ENCODE measurements at places on chromosomes 5 and 9.
A peak's percentile ranks its signal among the peaks of the same experiment; 100 is the strongest.

- DNase-seq, result no peak
Observed at GRCh38 chr5:97087138-97087537, 55.3 kb downstream of the LIX1 start.

- DNase-seq, result no peak
Observed at GRCh38 chr5:150105928-150106615, 19.7 kb upstream of the CSF1R start.

DNA sequence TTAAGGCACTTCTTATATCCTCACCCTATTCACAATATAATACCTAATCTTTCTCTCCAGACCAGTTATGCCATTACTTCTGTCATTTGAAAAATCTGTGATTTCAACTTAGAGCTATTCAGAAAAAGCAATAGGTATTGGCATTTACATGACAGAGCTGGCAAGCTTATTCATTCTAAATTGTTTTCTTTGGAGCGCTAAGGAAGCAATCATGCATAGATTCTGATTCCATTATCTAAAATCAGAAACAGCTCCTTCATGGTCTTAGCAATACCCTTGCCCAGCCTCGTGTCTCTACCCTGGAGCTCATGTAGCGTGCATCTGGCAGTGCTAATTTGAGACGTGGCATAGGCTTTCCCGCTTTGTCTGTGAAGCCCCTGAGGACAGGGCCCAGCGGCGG, 4.5 kb downstream of the SLC1A1 start:
- no peak for DNase-seq

DNA sequence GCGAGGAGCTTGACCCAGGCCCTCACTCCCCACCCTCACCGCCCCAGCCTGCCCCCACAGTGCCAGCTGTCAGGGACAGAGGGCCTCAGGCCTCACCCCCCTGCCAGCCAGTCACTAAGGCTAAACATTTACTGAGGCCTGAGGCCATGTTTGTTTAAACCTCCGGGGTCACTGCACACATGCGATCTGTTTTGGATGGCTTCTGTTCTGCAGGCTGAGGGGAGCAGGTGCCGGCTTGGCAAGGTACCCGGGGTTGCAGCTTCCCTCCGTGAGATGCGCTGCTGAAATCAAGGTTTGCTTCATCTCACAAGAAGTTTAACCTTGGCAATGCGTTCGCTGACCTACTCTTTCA, 103.3 kb upstream of the BOD1 start:
- no peak for DNase-seq

DNA sequence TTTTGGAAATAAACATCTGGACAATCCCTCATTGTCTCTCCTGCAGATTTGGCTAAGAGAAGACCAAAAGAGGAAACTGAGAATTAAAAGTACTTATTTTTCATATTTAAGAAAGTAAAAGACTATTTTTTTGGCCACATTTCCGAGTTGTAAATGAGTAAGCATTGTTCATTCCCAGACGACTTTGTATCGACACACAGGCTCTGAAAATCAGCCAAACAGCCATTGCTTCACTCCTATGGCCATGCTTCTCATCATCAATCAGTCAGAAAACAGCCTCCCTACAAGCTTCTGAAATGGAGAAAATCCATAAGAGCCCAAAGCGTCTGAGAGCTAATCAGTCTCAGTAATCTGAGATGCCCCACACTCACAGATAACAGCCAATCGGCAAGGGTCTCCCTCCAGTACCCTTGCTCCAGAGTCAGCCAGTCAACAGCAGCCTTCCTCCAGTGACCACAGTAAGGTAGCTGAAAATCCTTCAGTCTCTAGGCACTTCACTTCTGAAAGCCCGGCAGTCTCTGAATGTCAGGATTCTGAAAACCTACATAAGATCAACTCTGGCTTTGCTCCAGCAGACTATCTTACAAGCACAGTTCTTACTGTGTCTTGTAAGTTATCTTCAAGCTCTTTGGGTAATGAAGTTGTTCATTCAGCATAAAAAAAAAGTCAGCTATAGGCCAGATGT, 30.9 kb downstream of the CDO1 start:
- no peak for DNase-seq

- no peak for DNase-seq
Observed at GRCh38 chr5:179960204-179960831, 52.6 kb upstream of the TBC1D9B start.

- DNase-seq, result no peak
Observed at GRCh38 chr5:143141652-143142051, 261.8 kb downstream of the NR3C1 start.

- DNase-seq, result no peak
Observed at GRCh38 chr5:137609127-137609526, 110.0 kb upstream of the SPOCK1 start.

GRCh38 chr5:53891159-53891558, 330.7 kb downstream of the NDUFS4 start:
- no peak for DNase-seq

DNA sequence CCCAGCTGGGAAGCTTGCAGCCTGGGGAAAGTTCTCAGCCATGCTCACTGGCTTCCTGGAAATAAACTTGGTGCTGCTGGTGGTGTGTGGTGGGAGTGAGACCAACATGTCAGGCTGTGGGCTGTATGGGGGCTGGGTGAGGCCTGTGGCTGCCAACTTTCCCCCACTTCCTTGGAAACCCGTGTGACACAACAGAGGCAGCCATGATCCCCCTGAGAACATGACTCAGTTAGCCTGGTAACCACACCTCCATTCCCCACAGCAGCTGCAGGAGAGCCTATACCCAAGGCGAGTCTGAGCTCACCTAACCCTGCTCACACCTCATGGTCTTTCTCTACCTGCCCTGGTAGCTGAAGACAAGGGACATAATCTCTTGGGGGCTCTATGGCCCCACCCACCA, 72.7 kb upstream of the RGMB start:
- no peak for DNase-seq

DNA sequence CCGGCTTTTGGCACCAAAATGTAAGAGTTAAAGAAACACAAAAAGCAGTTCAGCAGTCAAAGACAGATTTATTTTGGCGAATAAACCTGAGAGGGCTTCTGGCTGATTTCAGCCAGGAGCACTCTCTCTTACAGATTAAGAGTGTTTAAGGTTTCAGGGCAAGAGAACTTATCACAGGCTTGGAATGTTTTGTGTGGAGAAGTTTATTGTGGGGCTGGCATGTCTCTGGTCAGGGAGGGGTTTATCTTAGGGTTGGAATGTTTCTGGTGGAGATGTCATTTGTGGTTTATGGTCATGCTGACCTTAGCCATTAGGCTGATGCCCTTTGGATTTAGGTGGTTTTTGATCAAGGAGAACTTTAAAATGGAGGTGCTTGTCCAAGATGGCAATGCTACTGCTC, 622.3 kb upstream of the PTPRD start:
- no peak for DNase-seq

GRCh38 chr9:123713282-123713681, 216.6 kb downstream of the DENND1A start:
- DNase-seq, result no peak

GRCh38 chr5:114448481-114448880, 86.6 kb downstream of the KCNN2 start:
- no peak for DNase-seq

- no peak for DNase-seq
Observed at GRCh38 chr5:179316111-179316551, 29.1 kb downstream of the ADAMTS2 start.

- no peak for DNase-seq
Observed at GRCh38 chr9:2362150-2362549, 259.4 kb upstream of the VLDLR start.

GRCh38 chr9:126805554-126806262, 868 bp downstream of the ZBTB43 start:
- peak; percentile 66 for DNase-seq

DNA sequence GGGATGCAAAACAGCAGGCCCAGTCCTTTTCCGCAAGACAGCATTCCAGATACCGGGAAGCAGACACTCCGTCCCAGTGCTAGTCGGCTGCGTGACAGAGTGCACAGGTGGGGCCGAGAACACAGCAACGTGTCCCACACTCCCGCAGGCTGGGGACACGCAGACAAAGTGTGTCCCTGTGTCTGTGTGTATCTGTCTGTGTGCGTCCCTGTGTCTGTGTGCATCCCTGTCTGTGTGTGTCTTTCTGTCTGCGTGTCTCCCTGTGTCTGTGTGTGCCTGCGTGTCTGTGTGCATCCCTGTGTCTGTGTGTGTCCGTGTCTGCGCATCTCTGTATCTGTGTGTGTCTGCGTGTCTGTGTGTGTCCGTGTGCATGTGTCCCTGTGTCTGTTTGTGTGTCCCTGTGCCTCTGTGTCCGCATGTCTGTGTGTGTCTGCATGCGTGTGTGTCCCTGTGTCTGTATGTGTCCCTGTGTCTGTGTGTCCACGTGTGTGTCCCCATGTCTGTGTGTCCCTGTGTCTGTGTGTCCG, 137.0 kb downstream of the MRPL36 start:
- no peak for DNase-seq

- DNase-seq, result no peak
Observed at GRCh38 chr9:19498015-19498414, 89.2 kb downstream of the ACER2 start.

- DNase-seq, result no peak
Observed at GRCh38 chr9:77820293-77820954, 172.3 kb upstream of the GNA14 start.

GRCh38 chr9:24464319-24464951, 81.3 kb downstream of the IZUMO3 start:
- no peak for DNase-seq

- no peak for DNase-seq
Observed at GRCh38 chr9:97292200-97292599, 15.3 kb upstream of the CCDC180 start.

GRCh38 chr5:171857489-171857876, 71.9 kb downstream of the SMIM23 start:
- no peak for DNase-seq

DNA sequence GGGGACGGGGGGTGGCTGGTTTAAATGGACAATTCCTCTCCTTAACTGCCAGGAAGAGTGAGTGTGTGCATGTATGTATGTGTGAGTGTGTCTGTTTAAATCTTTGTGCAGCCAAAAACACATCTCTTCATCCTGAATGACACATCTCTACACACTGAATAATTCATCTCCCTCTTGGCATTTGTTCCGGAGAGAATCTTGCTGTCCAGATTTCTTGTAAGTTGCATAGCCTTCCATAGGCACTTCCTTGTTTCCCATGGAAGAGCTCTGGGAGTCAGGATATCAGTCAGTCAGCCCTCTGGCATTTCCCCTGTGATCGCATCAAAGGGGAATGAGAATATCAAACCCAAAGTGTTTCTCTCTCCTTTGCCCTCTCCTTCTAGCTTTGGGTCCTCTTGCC, 74.7 kb downstream of the WWC1 start:
- no peak for DNase-seq

DNA sequence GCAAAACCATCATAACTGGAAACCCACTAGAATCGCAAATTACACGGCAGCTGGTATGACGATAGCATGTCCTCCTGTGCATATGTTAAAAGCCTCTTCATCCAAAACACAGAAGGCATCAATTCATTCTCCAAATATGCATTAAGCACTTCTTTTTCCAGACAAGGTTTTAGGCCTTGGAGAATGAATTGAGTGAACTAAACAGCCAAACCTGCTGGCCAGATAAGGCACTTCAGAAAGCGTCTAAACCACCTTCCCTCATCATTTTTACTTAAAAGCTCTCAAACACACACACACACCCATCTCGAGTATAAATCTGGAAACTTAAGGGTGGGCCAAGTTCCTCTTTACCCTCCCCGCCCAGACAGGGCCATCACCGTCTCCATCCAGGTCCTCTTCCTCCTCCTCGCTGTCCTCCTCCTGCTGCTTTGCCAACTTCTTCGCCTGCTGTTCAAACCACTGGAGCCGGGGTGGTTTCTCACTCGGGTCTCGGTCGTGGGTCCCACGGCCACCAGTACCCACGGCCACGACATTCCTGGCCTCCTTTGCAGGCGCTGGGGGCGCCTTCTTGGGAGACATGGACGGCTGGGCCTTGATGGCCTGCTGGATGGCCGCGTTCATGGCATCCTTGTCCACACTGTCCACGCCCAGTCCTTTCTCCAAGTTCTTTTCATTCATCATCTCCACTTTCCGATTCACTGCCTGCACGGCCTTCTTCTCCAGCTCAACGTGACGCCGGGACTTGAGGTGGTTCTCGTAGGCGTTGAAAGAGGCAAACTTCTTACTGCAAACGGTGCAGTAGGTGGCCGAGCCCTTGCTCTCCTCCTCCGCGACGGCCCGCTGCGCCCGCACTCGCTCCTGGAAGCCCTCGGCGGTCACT, 696 bp downstream of the ZNF622 start:
- no peak for DNase-seq

DNA sequence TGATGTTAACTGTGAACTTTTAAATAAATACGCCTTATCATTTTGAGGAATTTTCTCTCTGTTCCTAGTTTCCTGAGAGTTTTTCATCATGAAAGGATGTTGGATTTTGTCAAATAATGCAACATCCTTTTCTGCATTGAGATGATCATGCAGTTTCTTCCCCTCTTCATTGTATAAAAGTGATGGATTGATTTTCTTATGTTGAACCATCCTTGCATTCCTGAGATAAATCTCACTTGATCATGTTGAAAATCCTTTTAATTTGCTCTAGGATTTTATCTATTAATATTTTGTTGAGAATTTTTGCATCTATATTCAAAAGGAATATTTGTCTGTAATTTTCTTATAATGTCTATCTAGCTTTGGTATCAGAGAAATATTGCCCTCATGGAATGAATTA, 13.3 kb downstream of the FOXE1 start:
- DNase-seq, result no peak

DNA sequence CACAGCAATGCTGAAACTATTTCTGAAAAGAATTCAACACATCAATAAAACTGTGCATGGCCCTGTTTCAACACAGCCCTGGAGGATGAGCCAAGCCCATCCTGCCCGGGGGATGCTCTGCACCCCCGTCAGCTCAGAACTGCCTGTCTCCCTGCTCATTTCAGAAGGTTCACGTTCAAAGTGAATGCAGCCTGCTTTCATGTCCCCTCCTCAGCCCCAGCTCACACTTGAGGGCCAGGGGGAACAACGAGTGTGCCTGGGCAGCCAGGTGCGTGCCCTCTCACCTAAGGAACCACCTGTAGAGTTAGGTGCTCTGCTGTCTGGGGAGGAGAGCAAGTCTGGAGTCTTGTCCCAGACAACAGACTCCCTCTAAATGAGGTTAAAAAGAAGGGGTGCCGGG, 348.5 kb upstream of the IRX2 start:
- no peak for DNase-seq

DNA sequence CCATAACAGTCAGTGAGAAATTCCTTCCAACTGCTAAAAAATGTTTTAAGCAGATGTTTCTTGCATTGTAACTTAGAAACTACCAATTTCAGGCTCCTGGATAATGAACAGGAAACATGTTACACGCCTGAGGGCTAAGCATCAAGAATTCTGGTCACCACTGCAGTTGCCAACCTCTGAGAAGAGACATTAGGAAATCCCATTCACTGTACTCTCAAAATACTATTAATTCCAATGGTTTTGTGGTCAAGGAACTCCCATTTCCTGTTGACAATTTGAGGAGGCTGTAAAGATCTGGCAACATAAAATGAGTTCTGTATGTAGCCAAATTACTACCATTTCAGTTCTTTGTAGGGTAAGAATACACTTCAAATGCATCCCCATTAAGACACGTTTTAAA, 456.0 kb upstream of the MEF2C start:
- DNase-seq, result no peak

- no peak for DNase-seq
Observed at GRCh38 chr5:169906745-169907649, 73.3 kb downstream of the INSYN2B start.
